Activated T-helper 9 cell treated with anti-CD3 and anti-CD28 coated beads, Interleukin-2, amount 50 U/mL, for 16 hours (primary cell): ENCODE measurements at places on chromosomes 2 and 18.

- no peak for DNase-seq
These were observed 59.6 kb downstream of the KCTD18 start for GRCh38 chr2:200450288-200450687.

DNA sequence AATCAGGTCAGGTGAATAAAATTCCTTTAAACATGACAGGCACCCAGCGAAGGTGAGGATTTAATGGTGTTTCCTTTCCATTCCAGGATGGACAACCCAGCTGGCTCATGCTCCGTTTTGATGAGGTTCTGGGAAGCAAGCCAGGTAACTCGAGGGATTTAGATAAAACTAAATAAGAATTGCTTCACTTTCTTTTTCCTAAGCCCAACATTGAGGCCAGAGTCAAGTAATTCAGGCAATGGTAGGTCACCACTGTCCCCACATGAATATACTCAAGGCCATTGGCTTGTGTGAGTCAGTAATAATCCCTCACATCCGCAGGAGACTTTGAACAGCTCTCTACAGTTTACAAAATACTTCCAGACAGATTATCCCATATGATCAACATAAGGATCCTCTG lies 16.2 kb upstream of the LRATD1 start:
- no peak for DNase-seq

DNA sequence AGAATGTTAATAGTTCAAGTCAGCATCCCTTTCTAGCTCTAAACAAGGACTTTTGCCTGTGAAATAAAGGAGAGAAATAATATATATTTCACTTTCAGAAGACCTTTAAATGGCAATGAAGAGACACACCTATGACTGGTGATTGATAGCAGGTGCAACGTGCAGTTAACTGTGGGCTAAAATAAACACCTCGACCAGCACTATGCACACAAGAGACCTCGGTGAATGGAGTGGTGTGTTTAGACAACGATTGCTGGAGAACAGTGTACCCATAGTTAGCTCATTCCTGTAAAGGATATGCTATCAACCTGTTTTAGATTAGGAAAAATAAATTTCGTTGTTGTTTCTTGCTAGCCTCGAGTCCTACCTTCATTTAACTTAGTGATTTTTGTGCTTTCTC lies 143.4 kb downstream of the NR4A2 start:
- no peak for DNase-seq

DNA sequence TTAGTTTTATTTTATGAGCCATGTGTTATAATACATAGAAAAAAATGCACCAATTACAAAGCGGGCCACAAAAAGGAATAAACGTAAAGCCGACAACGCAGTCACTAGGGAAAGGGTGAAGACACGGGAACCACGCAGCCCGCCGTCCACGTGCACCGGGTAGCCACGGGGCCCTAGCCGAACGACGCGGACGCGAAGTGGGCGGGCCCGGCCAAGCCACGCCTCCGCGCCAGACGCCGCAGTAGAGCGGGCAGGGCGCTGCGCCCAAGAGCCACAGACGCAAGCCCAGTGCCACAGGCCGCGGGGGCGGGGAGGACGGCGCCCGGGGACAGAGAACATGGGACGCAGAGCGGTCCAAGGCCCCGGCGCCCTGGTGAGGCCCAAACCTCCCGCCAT lies at the start of gene DUSP28:
TSS of gene DUSP28 (plus strand) at position 274 of the 396 bp plus-strand sequence. CDS start 328 bp downstream, outside the sequence.
- DNase-seq: peak; percentile 87

DNA sequence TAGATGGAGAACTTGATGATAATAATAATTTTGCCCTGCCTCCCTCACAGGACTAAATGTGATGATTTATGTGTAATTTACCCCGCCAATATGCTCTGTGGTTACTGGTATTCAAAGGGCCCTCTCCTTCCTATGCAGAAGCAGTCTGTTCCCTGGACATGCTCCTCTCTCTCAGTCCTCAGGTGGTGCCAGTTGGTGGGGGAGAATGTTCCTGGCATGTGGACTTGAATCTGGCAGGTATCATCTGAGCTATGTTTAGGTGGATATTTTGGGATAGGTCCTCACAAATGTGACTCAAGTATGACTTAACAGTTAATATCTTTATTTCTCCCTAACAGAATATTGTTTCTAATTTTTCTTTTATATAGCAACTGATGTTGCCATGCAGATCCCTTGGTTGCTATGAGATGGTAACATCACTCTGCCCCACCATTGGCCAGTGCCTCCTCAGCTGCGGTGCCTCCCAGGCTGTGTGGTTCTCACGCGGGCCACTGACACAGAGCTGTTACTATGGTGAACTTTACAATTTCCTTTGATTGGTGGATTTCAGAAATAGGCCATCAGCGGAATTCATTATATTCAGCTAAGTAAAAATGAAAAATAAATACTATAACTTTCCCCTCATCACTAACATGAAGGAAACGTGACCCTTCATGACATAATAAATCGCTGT lies 106.7 kb upstream of the PELI1 start:
- no peak for DNase-seq

DNA sequence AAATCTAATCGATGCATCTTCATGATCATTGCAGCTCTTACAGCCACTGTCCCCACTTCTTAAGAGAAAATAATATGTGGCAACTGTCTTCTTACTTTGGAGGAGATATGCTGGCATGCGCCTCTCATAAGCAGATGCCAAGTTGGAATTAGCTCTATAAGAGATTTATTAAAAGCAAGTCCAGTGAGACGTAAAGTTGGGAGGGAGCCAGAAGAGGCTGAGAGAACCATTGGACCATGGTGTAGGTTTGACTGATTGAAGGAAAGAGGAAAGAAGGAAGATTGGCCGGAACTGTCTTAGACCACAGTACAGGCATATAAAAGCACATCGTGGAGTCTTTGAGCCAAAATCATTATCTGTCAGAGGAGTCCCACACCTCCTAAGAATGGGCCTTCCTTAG lies 265.7 kb upstream of the ZC3H15 start:
- DNase-seq: no peak

DNA sequence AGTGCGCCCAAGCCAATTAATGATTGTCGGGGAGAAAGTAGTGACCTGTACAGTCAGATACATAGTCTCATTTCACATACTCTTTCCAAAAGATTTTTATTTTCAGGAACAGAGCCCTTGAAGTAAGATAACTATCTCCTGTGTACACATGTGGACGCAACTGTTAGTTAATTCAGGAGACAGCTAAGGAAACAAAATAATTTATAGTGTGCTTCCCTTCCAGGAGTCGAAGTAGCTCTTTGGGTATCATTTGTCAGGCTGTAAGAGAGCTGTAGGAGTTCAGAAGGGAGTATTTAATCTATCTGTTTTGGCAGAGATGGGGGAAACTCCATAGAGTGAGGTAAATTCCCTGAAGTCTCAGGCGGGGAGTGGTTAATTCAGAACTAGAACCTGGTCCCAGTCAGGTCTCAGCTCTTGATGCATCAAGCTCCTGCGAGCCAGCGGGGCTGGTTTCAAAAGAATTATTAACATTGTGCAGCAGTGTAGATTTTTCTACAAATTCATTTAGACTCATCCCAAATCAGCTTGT lies 63.0 kb downstream of the MAPK4 start:
- no peak for DNase-seq

- DNase-seq: no peak
These were observed 197.8 kb downstream of the RDH14 start for GRCh38 chr2:18362696-18363095.
